ENCODE measurements at places on chromosomes 7 and 10.
A peak's percentile ranks its signal among the peaks of the same experiment; 100 is the strongest.

DNA sequence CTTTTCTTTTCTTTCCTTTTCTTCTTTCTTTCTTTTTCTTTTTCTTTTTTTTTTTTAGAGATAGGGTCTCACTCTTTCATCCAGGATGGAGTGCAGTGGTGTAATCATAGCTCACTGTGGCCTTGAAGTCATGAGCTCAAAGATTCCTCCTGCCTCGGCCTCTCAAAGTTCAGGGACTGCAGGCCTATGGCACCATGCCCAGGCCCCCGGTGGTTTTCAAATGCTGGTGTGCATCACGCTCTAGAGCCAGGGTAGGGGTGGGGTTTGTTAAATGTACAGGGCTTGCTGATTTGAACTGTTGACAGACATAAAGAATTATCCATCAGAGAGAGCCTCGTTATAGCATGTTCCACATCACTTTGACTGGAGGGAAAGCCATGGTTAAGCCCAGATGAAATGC, 5.8 kb downstream of the MINDY4 start:
- H3K27ac ChIP-seq = no peak overlapping the region
- DNase-seq = no peak
- no peak overlapping the region for H3K4me3 ChIP-seq
- H3K36me3 ChIP-seq = no peaks in the 10 kb centered on the region
- H3K27me3 ChIP-seq = no peaks in the 10 kb centered on the region

DNA sequence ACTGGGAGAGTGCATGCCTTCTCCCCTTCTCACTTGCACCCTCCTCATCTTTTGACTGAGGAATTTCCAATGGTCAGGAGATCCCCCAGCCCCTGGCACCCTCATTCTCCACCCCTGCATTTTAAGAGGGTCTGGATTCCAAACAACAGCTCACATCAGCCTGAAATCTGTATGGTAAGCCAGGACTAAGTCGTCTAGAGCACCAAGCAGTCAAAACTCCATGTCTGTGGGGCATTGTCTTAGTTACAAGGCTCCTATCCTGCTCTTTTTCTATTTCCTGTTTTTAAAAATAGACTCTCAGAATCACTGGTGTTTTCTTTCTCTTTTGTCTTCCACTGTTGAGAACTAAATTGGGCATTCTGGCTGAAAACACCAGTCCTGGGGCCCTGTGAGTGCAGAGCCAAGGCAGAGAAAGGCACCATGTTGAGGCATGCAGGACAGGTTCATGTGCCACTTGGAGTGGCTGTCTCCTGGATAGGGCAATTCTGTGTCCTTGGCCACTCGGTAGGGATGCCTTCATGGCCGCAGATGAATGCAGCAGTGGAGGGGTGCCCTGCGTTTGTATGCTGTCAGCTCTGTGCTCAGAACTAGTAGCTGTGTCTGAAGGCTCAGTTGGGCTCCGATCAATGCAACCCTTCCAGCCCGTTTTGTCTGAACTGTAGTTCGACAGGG, 216.6 kb upstream of the YAE1 start:
- no peak for DNase-seq
- H3K27me3 ChIP-seq = peaks cover 11% of the 10 kb centered on the region
- no peaks in the 10 kb centered on the region for H3K4me1 ChIP-seq
- H3K36me3 ChIP-seq = no peaks in the 10 kb centered on the region

DNA sequence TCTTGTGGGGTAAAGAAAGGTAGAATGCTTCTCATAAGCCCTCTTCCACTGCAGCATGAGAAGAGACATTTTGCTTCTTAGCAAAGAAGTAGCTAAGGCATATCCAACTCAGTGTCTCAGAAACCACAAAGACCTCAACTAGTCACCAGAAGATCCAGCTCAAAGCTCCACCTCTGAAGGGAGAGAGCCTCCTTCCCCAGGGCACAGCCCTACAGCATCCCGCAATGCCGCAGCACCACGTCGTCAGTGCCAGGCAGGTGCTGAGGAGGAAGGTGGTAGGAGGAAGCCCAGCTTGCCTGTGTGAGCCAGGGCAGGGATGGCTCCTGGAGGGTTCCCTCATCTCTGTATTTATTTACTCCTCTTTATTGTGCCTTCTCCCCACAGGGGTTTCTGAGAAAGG, 385.6 kb upstream of the NPVF start:
- H3K36me3 ChIP-seq = no peaks in the 10 kb centered on the region
- no peak for DNase-seq
- H3K27me3 ChIP-seq = peaks cover 14% of the 10 kb centered on the region

- H3K36me3 ChIP-seq = no peaks in the 10 kb centered on the region
- no peak for DNase-seq
- no peak overlapping the region for H3K4me3 ChIP-seq
- H3K27me3 ChIP-seq = peaks cover 5% of the 10 kb centered on the region
- H3K4me1 ChIP-seq = no peaks in the 10 kb centered on the region
- no peak overlapping the region for H3K27ac ChIP-seq
Measured at GRCh38 chr10:129881641-129882040, 82.4 kb downstream of the EBF3 start.

GRCh38 chr10:47183704-47184041, 116.3 kb upstream of the GDF10 start:
- no peaks in the 10 kb centered on the region for H3K36me3 ChIP-seq
- H3K27me3 ChIP-seq = no peaks in the 10 kb centered on the region
- no peak overlapping the region for H3K27ac ChIP-seq
- H3K4me3 ChIP-seq = no peak overlapping the region
- no peaks in the 10 kb centered on the region for H3K4me1 ChIP-seq

GRCh38 chr7:33671531-33672262, 233.6 kb upstream of the BMPER start:
- H3K27ac ChIP-seq = peak overlapping the region; percentile 11
- H3K4me1 ChIP-seq = peaks cover 13% of the 10 kb centered on the region
- H3K27me3 ChIP-seq = no peaks in the 10 kb centered on the region
- no peak for DNase-seq

Measured in natural killer cell treated with Interleukin-12 subunit alpha and Interleukin-12 subunit beta and Interleukin-15 and Interleukin-18, amount 100 ng/mL, for 72 hours (primary cell).